ENCODE measurements at places on chromosomes 5 and 9. TPM values are rescaled to one million over a fixed set of nuclear protein-coding genes. Genes with fewer than 3 reads are reported as not detected.

Gene LRRC26
- not detected for total RNA-seq

Gene ANKRD20A1
- total RNA-seq, result 1.1 TPM

Gene IL11RA
- 16.5 TPM for total RNA-seq

Gene ANKRD55
- not detected for total RNA-seq

Gene SLC22A4
- total RNA-seq, result 1.5 TPM

Gene MAMDC4
- 0.59 TPM for total RNA-seq

Gene C5
- total RNA-seq, result 2.2 TPM

Gene RFK
- total RNA-seq, result 14.7 TPM

Gene CEL
- total RNA-seq, result 0.15 TPM

All from smooth muscle cell of the coronary artery (primary cell).